Common myeloid progenitor, CD34-positive (primary cell): ENCODE measurements at places on chromosomes 1 and 21.

DNA sequence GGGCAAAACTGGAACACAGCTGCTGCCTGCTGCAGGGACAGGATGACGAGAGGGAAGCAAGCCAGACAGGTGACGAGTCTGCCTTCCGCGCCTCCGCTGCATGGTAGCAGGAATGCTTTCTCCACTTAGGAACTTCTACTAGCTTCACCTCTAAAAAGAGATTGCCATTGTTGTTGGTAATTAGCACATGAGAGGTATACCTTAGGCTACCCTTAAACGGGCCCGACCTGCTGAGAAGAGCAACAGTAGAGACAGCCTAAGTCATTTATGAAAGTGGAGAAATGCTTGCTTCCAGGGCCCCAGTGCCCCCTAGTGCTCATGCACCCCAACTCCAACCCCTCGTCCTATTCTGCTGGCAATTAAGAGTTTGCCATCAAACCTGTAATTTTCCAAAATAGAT is 96.9 kb upstream of the AKT3 start:
- no peaks in the 10 kb centered on the region for H3K4me1 ChIP-seq
- H3K36me3 ChIP-seq, result no peaks in the 10 kb centered on the region
- H3K27ac ChIP-seq, result no peak overlapping the region
- DNase-seq, result peak; percentile 60
- no peak overlapping the region for H3K4me3 ChIP-seq

DNA sequence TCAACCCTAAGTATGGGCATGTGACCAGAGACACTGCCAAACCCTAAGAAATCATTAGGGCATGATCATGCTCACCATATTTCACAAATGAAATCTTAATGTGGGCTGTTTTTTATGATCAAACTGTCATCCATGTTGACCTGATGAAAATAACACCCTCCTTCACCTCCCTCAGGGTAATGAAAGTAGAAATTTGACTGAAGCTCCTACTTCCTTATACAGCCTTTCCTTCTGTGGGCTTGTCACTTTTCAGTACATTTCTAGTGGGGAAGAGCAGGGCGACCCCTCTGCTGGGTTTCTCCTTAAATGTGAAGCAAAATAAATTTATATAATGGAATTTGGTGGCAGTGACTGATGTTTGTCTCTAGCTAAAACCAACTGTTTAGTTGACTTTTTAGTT is 25.9 kb downstream of the IVNS1ABP start:
- no peaks in the 10 kb centered on the region for H3K27me3 ChIP-seq
- H3K36me3 ChIP-seq, result peaks cover 14% of the 10 kb centered on the region
- DNase-seq, result no peak
- H3K4me1 ChIP-seq, result peaks cover 22% of the 10 kb centered on the region

DNA sequence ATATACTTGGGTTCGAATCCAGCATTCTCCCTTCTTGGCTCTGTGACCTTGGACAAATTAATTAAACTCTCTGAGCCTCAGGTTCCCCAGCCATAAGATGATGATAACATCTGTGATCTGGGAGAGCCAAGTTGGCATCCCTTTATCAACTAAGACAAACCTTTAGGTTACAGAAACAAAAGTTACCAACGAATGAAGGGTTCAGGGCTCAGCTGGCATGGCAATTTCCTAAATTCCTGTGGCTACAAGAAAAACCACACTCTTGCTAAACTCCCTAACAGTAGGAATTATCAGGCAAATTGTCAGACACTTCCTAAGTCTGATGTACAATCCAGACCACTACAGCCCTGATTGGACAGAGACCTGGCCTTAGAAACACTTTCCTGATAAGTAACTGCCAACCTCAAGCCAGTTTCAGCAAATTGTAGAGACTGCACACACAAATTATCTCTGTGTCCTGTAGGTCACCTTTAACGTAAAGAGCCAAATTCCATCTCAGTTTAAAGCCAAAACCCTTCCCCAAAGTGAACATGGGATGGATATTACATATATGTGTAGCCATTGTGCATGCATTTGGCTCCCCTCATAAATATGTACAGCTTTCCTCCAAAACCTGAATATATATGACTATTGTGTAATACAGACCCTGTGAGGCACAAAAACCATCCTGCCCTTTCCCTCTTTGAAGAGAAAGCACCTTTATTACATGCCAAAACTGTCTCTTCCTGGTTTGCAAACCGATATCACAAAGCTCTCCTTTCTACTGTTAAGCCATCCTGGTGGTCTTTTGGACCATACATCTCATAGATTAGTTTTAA is 39.5 kb upstream of the EDARADD start:
- peak; percentile 23 for DNase-seq
- no peaks in the 10 kb centered on the region for H3K27me3 ChIP-seq
- H3K27ac ChIP-seq, result no peak overlapping the region
- H3K4me3 ChIP-seq, result no peak overlapping the region
- no peaks in the 10 kb centered on the region for H3K36me3 ChIP-seq
- peaks cover 4% of the 10 kb centered on the region for H3K4me1 ChIP-seq

DNA sequence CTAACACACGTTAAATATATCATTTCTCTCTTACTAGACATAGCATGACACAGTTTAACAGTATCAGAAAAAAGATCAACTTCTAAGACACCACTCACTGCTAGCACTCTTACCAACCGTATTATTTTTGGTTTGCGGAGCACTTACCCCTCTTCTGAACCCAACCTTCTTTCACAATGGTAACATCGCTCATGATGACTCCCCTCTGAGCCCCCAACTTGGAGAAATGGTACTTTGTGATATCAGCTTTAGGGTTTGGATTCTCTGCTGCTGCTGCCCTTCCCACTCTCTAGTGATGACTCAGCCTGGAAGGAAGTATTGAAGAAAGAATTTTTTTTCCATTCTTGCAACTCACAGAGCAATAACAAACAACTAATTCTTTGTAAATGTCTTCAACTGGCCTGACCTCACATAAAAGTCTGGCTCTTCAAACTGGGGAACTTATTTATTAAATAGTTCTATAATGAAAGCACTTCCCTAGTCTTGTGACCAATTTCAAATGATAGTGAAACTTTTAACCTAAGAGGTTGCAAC is 7.0 kb downstream of the AKT3 start:
- H3K27ac ChIP-seq, result peak overlapping the region; percentile 70
- no peaks in the 10 kb centered on the region for H3K36me3 ChIP-seq
- peak; percentile 40 for DNase-seq
- H3K4me3 ChIP-seq, result peak overlapping the region; percentile 14

- H3K27ac ChIP-seq, result no peak overlapping the region
- no peak overlapping the region for H3K4me3 ChIP-seq
- no peak for DNase-seq
- H3K36me3 ChIP-seq, result no peaks in the 10 kb centered on the region
Observed at GRCh38 chr21:35096959-35097358, 47.9 kb upstream of the RUNX1 start.

- no peaks in the 10 kb centered on the region for H3K4me1 ChIP-seq
- no peaks in the 10 kb centered on the region for H3K36me3 ChIP-seq
- no peak for DNase-seq
Observed at GRCh38 chr1:20325407-20325843, 34.8 kb downstream of the VWA5B1 start.

GRCh38 chr1:202144402-202145067 is at the start of gene ARL8A:
TSS of gene ARL8A (minus strand) at chr1:202144737. CDS start at chr1:202144572, 165 bp downstream.
- H3K27me3 ChIP-seq, result no peaks in the 10 kb centered on the region
- DNase-seq, result peak; percentile 63
- H3K36me3 ChIP-seq, result peaks cover 36% of the 10 kb centered on the region
- peak within 1 kb of the TSS; percentile 88 for H3K27ac ChIP-seq

- H3K4me1 ChIP-seq, result no peaks in the 10 kb centered on the region
- H3K27ac ChIP-seq, result no peak overlapping the region
- no peaks in the 10 kb centered on the region for H3K27me3 ChIP-seq
- no peak overlapping the region for H3K4me3 ChIP-seq
Observed at GRCh38 chr1:46158312-46159281, 16.3 kb upstream of the TSPAN1 start.

- peak; percentile 71 for DNase-seq
- H3K4me1 ChIP-seq, result peaks cover 52% of the 10 kb centered on the region
- peak overlapping the region; percentile 92 for H3K4me3 ChIP-seq
Observed at GRCh38 chr1:152034654-152035538, 1.9 kb downstream of the S100A11 start.

DNA sequence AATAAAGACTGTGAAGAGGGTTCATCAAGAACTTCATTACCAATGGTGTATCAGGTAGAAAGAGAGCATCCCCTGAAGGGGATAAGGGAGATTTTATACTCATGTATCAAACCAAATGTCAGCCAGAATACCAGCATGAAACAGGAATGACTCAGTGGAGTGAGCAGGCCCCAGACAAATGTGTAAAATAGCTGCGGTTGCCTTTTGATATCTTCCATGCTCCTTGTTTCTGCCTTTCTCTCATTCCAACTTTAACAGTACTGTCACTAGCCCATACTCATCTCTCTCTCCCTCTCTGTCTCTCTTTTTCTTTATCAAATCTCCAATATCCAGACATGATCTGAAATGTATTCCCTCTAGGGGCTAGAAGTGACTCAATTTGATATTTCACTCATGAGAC is 47.8 kb downstream of the GPR88 start:
- H3K4me1 ChIP-seq, result no peaks in the 10 kb centered on the region
- H3K27ac ChIP-seq, result no peak overlapping the region
- no peaks in the 10 kb centered on the region for H3K36me3 ChIP-seq
- H3K27me3 ChIP-seq, result no peaks in the 10 kb centered on the region

GRCh38 chr1:2856676-2857375 is 55.3 kb upstream of the TTC34 start:
- no peaks in the 10 kb centered on the region for H3K36me3 ChIP-seq
- H3K4me3 ChIP-seq, result no peak overlapping the region
- H3K27me3 ChIP-seq, result no peaks in the 10 kb centered on the region
- no peak for DNase-seq
- no peaks in the 10 kb centered on the region for H3K4me1 ChIP-seq

- H3K4me1 ChIP-seq, result peaks cover 7% of the 10 kb centered on the region
- peak overlapping the region; percentile 60 for H3K4me3 ChIP-seq
- H3K27ac ChIP-seq, result peak overlapping the region; percentile 27
- DNase-seq, result peak; percentile 88
Observed at GRCh38 chr1:43329995-43330751, 7.4 kb upstream of the MPL start.

DNA sequence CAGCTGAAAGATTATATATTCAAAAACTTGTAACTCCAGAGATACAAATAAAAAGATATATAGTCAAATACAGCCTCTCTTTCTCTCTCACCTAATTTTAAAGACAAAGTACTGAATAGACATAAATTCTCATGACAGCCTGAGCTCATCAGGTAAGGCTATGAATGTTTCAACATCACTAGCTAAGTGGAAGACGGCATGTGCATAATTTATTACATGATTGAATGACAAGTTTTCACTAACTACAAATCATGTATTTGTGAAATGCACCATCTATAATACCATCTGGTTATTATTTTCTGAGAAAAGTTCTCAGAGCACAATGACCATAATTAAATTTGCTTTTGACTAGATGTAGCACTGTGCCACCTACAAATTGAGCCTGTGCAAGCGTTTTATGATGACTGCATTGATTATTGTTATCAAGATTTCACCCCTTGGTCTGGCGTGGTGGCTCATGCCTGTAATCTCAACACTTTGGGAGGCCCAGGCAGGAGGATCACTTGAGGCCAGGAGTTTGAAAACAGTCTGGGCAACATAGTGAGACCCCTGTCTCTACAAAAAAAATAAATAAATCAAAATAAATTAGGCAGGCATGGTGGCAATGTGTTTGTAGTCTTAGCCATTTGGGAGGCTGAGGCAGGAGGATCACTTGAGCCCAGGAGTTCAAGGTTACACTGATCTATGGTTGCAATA is 128.2 kb downstream of the APP start:
- H3K36me3 ChIP-seq, result peaks cover 5% of the 10 kb centered on the region
- H3K27ac ChIP-seq, result no peak overlapping the region
- no peak for DNase-seq

GRCh38 chr1:30519201-30519763 is 204.1 kb downstream of the MATN1 start:
- H3K4me1 ChIP-seq, result no peaks in the 10 kb centered on the region
- no peak overlapping the region for H3K4me3 ChIP-seq
- peaks cover 20% of the 10 kb centered on the region for H3K27me3 ChIP-seq
- H3K27ac ChIP-seq, result no peak overlapping the region
- no peaks in the 10 kb centered on the region for H3K36me3 ChIP-seq

DNA sequence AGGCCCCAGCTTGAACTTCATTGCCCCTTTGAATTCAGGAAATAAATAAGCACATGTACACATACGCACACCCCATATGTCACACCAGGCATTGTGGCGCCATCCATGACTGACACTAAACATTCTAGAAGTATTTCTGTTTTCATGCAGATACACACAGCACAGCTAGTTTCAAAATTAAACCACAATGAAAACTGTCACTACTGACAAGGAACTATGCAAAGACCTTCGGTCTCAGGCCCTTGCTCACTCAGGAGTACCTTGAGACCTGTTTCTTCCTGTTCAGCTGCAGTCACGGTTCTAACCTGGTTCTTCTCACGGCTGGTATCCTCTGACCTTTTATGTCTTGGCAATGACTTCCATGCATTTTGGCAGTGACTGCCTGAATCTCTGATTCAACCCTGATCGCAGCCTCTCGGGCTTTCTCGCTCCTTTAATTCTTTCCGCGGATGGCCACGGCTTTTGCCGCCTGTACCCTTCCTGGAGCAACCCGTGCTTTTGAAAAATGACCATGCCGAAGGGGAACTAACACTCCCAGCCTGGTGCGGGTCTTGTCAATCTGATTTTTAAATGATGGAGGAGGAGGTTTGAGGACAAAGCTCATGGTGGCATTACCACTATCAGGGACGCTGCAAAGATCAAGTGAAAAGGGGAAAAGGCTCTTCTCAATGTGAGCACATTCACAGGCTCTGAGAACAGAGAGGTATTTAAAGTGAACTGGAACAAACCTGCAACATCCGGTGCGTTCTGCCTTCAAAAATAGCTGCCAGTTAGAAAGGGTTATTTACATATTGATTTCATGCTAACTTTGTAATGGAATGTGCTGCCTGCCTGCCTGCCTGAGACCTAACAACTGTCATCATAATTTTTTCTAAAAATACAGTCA is 384.6 kb downstream of the RRAGC start:
- no peak overlapping the region for H3K27ac ChIP-seq
- peak; percentile 35 for DNase-seq
- peaks cover 72% of the 10 kb centered on the region for H3K27me3 ChIP-seq
- no peaks in the 10 kb centered on the region for H3K36me3 ChIP-seq
- H3K4me1 ChIP-seq, result no peaks in the 10 kb centered on the region
- no peak overlapping the region for H3K4me3 ChIP-seq

DNA sequence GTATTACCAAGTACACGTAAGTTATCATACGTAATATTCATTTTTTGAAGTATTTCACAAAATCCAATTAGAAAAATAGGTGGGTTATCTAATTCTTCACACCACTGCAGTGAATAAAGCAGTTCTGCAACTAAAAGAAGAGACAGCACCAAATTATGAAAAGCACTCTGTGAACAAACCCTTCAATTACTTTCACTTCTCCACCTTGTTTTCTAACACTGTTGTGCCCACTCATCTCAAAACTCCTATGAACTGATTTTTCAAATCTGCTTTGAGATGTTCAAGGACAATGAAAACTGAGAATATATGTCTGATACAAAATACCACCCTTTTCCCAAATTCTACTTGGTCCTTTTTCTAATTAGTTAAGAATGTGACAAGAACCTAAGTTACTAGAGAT is 39.4 kb downstream of the LTN1 start:
- peaks cover 23% of the 10 kb centered on the region for H3K36me3 ChIP-seq
- no peaks in the 10 kb centered on the region for H3K27me3 ChIP-seq
- DNase-seq, result no peak
- H3K27ac ChIP-seq, result no peak overlapping the region
- no peak overlapping the region for H3K4me3 ChIP-seq

- no peaks in the 10 kb centered on the region for H3K27me3 ChIP-seq
- no peak for DNase-seq
- no peak overlapping the region for H3K4me3 ChIP-seq
Observed at GRCh38 chr1:193458628-193459027, 272.2 kb upstream of the B3GALT2 start.
